ENCODE measurements at places on chromosomes 16 and 17.

- no peak for DNase-seq
Observed at GRCh38 chr17:44903012-44903685, 3.9 kb upstream of the EFTUD2 start.

DNA sequence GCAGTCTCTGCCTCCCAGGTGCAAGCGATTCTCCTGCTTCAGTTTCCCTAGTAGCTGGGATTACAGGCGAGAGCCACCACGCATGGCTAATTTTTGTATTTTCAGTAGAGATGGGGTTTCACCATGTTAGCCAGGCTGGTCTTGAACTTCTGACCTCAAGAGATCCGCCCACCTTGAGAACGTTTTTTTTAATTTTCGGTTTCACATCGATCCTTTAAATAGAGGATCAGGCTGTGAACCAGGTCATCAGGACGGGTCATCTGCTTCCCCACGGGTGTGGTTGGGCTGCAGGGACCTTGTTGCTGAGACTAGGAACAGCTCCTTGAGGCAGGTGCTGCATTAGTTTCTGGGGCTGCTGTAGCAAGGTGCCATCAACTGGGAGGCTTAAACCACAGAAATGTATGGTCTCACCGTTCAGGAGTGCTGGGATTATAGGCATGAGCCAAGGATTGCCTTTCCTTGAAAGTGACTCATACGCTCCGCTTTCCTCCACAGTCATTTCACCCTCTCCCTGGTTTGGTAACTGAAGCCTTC is 7.9 kb upstream of the NAGPA start:
- DNase-seq = no peak

DNA sequence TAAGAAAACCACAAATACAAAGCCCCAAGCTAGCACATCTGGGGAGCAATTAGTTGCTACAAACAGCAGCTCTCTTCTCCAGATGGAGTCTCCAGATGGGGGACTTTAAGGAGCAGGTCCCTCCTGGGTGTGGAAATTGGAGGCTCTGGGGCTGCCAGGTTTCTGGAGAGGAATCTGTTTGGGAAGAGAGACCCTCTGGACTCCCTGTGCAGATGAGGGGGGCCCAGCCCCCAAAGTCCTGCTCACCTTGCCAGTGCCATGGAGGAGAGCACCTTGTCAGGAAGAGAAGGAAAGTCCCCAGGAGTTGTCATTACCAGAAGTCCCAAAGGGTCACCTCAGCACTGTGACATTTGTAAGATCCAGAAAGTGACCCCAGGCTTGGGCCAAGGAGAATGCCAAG is 14.8 kb downstream of the TEKT5 start:
- DNase-seq = no peak

DNA sequence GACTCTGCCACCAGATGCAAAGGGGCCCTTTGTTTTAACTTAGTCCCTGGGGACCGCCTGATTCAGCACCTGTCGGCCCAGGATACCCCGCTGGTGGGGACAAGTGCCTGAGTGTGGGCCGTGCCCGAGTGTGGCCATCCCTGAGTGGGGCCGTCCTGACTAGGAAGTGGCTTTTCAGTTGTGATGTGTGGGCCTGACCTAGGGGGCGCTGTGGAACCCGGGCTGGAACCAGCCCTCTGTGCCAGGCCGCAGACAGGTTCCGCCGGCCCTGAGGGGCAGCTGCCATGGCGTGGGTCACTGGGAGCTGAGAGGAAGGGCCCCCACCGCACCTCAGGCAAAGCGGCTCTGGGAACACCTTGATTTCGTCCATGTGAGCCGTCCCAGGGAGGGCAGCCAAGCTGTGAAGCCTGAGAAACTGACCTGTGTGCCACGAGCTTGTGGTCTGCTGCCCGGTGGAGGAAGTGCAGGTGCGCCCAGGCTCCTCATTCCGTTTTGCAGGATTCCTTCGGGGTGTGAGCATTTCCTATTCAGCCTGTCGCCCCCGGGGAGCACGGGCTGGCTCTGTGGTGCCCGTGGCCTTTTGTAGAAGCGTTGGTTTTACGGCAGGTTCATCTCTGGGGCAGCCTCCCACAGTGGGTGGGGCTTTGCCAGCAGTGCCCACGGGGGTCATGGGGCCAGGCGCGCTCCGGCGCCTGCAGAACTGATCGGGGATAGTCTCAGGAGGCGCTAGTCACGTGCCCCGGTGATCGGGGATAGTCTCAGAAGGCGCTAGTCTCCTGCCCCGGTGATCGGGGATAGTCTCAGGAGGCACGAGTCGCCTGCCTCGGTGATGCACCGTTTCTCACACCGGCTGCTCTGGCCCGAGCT is 5.3 kb downstream of the RPL13 start:
- peak; percentile 81 for DNase-seq

DNA sequence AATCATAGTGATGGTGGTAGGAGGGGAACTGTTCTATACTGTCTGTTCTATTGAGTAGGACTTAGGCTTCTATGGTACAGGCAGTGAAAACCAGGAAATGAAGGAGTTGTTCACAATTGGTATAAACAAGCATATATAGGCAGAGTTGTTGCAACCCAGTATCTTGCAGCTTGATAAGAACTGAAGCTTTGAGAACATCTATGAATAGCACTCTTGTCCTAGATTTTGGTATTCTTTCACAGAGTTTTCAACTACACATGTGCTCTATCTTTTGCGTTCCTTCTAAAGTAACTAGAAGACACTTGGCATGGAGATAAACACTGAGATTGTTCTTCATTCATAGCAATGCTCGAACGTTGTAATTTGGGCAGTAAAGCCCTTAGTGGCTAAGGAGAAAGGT is 91.8 kb downstream of the KCNJ2 start:
- DNase-seq = no peak

GRCh38 chr16:27538528-27538927 is 11.2 kb downstream of the GTF3C1 start:
- no peak for DNase-seq

GRCh38 chr16:10923146-10923649 is 19.1 kb downstream of the DEXI start:
- no peak for DNase-seq

GRCh38 chr16:30494709-30495108 is 22.2 kb downstream of the ITGAL start:
- DNase-seq = no peak

DNA sequence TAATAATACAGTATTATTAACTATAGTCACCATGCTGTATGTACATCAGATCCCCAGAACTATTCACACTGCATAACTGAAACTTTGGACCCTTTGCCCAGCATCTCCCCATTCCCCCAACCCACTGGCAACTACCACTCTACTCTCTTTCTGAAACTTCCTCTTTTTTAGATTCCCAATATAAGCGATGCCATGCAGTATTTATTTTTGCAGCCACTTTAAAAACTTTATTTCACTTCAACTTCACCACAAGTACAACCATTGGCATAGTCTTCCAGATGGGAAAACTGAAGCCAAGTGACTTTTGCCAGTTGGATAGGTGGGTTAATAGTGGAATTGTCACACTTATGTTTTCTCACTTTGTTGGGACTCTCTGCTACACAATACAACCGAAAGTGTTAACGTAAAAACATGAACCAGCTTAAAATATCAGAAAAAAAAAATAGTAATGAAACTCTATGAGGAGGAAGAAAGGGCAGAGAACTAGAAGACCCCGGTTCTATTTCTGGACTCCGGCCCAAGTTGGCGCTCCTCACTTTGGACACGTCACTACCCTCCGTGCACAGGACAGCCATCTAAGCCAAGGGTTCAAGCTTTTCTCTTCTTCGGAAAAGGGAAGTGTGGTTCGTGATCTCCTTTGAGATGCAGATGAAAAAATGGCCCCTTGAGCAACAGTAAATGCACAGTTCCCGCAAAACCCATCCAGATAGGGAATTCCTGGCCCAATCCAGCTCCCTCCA is 743 bp downstream of the SHCBP1 start:
- DNase-seq = peak; percentile 15

DNA sequence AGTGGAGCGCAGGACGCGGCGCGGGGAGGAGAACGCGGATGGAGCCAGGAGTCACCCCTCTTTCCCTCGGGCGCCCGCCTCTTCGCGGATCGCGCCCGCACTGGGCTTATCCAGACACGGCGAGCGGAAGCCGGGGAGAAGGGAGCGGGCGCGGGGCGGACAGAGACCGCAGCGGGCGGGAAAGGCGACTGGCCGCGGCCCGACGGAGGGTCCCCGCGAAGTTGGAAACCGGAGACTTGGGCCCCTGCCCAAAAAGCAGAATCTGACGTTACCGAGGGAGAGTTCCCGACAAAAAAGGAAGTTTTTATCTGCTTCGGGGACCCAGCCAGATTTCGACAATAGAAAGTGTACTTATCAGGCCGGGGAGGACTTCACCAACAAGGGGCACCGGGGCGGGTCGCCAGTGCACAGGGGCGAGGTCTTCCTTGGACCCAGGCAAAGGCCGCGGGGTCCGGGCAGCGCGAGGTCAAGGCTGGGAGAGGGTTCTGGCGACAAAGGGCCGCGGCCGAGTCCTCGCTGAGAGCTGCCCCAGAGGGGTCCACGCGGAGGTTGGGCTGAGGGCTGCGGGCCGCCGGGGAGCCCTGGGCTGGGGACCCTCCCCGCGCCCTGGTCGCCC is 519 bp downstream of the ST6GALNAC2 start:
- DNase-seq = no peak

DNA sequence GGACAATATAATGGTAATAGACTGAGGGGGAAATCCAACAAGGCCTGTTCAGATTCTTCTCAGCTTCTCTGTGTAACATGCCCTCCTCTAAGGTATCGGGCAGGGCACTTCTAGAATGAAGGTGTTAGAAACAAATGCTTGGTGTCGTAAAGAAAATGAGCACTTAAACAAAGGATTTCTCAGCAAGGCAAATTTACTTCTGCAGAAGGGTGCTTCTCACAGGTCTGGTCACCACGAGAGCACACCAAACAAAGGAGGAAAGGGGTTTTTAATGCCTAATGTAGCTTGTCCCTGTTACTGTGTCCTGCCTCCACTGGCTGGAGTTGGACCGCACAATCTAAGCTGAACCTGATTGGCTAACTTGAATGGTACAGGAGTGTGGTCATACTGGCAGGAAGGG is 642.6 kb upstream of the CDH8 start:
- no peak for DNase-seq

DNA sequence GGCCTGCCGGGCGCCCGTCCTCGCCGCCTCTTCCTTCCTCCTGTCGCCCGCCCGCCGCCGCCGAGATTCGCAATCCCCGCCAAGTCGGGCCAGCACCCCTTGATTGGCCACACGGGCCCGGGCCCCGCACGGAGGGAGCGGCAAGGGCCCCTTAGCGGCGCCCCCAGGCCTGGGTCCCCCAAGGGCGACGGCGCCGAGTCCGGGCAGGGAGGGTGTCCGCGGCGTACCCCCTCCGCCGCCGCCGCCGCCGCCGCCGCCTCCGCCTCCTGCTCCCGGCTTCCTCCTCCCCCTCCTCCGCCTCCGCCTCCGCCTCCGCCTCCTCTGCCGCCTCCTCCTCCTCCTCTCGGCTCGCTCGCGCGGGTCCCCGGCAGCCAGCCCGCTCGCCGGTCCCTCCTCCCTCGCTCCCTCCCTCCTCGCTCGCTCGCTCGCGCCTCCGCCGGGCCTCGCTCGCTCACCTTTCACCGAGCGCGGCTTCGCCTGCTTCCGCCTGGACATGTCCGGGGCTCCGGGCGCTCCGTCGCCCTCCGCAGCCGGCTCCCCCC is 561 bp downstream of the ZNF423 start:
- peak; percentile 49 for DNase-seq

GRCh38 chr16:77711775-77712174 is 10.5 kb upstream of the NUDT7 start:
- DNase-seq = no peak

GRCh38 chr17:6135996-6136395 is 65.8 kb downstream of the WSCD1 start:
- no peak for DNase-seq

GRCh38 chr16:56576585-56577299 is 11.9 kb downstream of the MT4 start:
- peak; percentile 91 for DNase-seq

GRCh38 chr17:55336426-55336825 is 71.7 kb downstream of the HLF start:
- no peak for DNase-seq

GRCh38 chr17:45160447-45161287 is 1.0 kb upstream of the HEXIM2 start:
- DNase-seq = peak; percentile 71

DNA sequence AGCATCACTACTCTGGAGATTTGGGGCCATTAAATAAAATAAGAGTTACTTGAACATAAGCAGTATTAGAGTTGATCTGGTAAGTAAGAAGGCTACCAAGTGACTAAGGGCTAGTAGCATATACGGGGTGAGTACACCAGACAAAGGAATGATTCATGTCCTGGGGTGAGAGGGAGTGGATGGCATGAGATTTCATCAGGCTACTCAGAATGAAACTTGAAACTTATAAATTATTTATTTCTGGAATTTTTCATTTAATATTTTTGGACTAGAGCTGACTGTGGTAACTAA is 2.3 kb downstream of the SLFN5 start:
- no peak for DNase-seq

GRCh38 chr16:88939245-88939971 is 37.6 kb downstream of the CBFA2T3 start:
- no peak for DNase-seq

DNA sequence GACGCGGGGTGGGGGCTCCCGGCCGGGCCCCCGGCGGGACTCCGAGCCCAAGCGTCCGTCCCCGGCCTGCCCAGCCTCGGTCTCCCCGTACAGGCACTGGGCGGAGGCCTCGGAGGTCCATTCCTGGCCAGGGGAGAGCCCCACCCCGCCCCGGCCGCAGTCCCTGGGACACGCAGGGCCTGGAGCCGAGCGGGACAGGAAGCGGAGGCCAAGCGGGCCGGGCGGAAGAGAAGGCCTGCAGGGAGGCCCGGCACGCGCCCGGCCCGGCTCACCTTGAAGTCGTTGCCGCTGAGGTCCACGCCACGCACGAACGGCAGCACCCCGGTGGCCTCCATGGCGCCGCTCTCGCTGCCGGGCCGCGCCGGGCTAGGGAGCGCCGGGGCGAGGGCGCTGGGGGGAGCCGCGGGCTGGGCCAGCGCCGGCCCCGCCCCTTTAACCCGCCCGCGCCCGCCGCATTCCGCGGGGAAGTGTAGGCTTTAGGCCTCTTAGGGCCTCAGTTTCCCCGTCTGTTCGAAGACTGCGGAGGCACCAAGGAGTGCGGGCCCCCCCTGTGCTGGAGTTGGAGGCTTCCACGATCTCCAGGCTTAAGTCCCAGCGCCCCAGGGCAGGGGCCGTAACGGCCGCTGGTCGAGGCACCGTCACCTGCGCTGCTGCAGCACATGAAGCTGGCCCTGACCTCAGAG is at the start of gene FLII:
FLII (minus strand) TSS at position 383 of the 683 bp plus-strand sequence; CDS start at position 335, 48 bp downstream.
- peak; percentile 70 for DNase-seq

GRCh38 chr16:85162478-85163277 is 50.4 kb upstream of the CIBAR2 start:
- no peak for DNase-seq

DNA sequence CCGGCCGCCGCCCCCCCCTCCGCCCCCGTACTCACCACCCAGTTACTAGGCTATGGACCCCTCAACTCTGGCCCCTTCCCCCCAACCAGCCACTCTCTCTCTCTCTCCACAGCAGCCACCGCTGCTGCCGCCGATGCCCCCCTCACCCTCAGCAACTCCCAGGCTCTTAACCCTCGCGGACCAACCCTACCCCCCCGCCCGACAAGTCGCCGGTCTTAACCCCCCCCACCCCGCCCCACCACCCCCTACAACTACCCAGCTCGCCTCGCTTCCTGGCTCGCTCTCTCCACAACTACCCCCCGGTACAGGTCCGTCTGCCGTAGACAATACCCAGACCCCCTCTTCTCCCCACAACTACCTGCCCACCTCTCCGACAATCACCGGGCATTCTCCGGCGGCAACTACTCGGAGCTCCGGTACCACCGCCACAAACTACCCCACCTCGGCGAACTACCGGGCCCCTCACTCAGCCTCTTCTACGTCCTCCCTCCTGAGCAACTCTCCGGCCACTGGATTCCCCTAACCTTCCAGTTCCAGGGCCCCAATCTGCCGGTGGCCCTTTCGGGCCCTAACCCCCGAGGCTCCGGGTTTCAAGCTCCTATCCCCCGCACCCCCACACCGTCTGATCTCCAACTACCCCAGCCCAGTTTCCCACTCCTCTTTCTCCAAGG is 702 bp downstream of the PHF23 start:
- peak; percentile 44 for DNase-seq
